ENCODE measurements at places on chromosomes 3 and 15. TPM values are rescaled to one million over a fixed set of nuclear protein-coding genes. Genes with fewer than 3 reads are reported as not detected.

Gene SYNPR
- not detected for total RNA-seq

Gene SLC35A5
- total RNA-seq, result 27.6 TPM

Gene ARPP21
- total RNA-seq, result not detected

Gene CHD2
- total RNA-seq, result 68.8 TPM

Gene ADPRH
- 2.7 TPM for total RNA-seq

Gene CKMT1B
- not detected for total RNA-seq

Gene FOXL2NB
- 0.78 TPM for total RNA-seq

Gene CSPG4
- 62.6 TPM for total RNA-seq

Gene SKOR1
- under 0.01 TPM for total RNA-seq

Gene IL17RD
- 3.7 TPM for total RNA-seq

Gene MGLL
- 33.1 TPM for total RNA-seq

Gene GOLGA8J
- not detected for total RNA-seq

Gene LINGO1
- under 0.01 TPM for total RNA-seq

Gene JAGN1
- 40.1 TPM for total RNA-seq

Gene SCAANT1
- total RNA-seq, result not detected

Gene EPHA3
- under 0.01 TPM for total RNA-seq

Gene RPL29
- total RNA-seq, result 932 TPM

Gene CLSTN2
- total RNA-seq, result 0.37 TPM

Gene CLDN18
- not detected for total RNA-seq

Gene ANO10
- 25.6 TPM for total RNA-seq

Gene FAN1
- 11.0 TPM for total RNA-seq

Gene ARPIN
- 12.7 TPM for total RNA-seq

Gene VIPR1
- not detected for total RNA-seq

Gene ARGFX
- total RNA-seq, result not detected

Gene ZNF80
- not detected for total RNA-seq

Gene UCN2
- total RNA-seq, result 0.20 TPM

Gene CLPX
- total RNA-seq, result 33.2 TPM

Gene SLC22A13
- total RNA-seq, result 1.2 TPM

Gene INAFM2
- 7.2 TPM for total RNA-seq

Gene RLBP1
- not detected for total RNA-seq

Gene GPR160
- 0.39 TPM for total RNA-seq

Gene ARMC8
- total RNA-seq, result 87.8 TPM

Gene MCF2L2
- 1.6 TPM for total RNA-seq

Gene FMN1
- 0.59 TPM for total RNA-seq

Gene SLC12A8
- total RNA-seq, result 1.6 TPM

Gene CILP
- total RNA-seq, result 1.5 TPM

Gene TMEM41A
- 11.1 TPM for total RNA-seq

Gene GOLGA6L7
- total RNA-seq, result not detected

Gene FBXW12
- total RNA-seq, result 0.20 TPM

Gene SLC2A2
- not detected for total RNA-seq
